Stimulated activated CD4-positive, alpha-beta T cell treated with anti-CD3 and anti-CD28 coated beads, TNF-alpha, amount 100 ng/mL, for 4 hours (primary cell): ENCODE measurements at places on chromosomes 3 and 15.

GRCh38 chr3:182794455-182795388 is 1.4 kb downstream of the ATP11B start:
- DNase-seq, result no peak

GRCh38 chr3:177034832-177035475 is 162.3 kb downstream of the TBL1XR1 start:
- DNase-seq, result no peak

GRCh38 chr15:27092390-27092789 is 121.4 kb downstream of the GABRG3 start:
- DNase-seq, result no peak

DNA sequence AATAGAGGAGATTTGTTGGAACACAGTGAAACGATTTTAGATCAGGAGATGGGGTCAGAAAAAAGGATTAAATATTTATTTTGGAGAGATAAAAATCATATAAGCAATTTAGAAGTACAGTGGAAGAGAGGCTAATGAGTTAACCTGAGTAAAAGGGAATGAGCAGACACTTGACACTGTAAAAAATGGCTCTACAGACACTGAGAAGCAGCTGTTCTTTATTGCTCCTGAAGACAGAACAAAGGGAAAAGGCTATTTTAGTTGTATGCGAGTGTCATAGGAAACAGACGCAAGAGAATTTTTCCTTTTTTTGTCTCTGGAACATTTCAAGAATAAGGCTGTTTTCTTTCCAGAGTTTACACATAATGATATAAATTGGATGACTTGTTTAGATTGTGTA is 34.3 kb downstream of the ASTE1 start:
- DNase-seq, result no peak

- DNase-seq, result no peak
Observed at GRCh38 chr3:195080571-195081151, 190.3 kb downstream of the XXYLT1 start.

DNA sequence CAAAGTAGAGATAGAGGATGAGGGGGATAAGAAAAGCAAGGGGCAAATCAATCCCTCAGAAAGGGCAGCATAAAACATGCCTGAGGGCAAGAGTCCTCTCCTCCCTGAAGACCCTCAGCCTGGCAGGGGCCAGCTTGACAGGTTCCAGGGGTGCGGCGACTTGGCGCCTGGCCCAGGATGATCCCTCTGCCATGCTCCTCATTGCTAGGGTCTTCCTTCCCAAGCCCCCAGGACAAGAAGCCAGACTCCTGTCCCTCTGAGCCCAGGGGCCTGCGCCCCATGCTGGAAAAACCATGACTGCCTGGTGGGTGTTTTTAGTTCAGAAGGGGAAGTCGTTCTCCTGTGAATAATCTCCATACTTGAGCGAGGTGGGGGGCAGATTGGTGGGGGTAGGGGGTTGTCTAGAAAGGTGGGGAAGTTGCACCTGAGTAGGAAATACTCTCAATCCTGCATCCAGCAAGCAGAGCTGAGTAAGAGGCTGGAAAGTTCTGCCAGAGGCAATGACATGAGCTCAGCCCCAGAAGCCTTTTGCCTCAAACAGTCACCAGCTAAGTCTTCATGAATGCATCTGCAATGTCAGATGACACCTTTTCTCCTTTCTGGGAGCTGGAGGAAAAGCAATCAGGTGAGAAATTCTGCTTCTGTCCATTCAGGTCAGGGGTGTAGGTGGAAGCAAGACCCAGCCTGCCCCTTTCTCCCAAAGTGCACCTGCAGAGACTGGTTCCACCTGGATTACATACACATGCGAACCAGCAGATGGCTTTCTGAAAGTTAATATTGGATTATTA is 18.3 kb downstream of the SLC12A8 start:
- no peak for DNase-seq

DNA sequence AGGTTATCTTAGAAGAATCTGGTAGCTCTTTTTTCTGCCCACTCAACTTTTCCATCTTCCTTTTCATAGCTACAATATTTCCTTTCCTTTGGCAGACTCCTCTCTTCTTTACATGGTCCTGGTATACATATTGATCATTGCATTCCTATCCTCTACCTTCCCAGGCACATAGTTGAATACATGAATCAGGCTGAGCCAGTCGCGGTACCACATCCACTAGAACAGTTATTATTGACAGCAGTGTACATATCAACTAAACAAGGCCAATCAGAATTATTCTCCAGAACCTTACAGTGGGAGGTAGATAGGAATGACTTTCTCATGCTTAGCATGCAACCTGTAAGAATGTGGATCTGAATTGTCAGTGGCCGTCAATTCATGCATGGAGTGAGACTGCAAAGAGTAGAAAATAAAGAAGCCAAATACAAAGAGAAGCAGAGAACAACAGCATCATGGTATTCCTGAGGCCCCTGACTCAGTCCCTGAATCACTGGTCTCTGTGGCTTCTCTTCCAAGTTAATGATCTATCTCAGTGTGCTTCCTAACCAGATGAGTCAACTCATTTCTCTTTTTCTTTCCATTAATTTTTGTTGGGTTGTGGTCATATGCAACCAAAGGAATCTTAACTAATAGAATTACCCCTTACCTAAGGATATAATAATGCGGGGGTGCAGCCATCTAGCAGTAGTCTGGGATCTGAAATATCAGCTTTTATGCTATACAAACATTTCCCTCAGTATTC is 60.9 kb upstream of the DCBLD2 start:
- no peak for DNase-seq

DNA sequence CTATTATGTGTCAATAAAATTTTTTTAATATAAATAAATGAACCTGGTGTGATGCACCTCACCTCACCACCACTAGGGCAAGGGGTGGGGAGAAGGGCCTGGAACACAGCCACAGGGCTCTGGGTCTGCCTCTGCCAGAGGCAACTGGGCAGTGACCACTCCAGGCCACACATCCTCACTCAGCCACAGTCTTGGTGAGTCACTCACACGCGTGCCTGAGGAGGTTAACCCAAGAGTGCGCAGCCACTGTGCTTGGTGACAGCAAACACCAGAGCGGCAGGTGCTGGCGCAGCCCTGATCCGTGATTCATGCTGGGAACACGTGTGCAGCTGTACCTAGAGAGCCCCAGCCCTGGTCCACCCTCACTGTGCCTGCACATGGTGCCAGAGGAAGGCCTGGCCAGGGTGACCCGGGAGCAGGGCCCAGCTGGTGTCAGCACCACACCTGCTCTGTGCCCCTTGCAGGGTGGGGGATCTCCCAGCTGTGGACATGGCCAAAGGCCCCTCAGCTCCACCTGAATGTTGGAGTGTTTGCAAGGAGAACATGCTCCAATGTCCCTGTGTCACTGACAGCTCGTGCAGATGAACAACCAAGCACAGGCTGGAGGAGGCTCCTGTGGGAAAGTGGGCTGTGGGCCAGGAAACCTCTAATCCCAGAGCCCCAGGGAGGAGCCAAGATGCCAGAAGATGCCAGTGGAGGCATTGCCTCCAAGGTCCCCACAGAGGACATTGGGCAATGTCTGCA is 2.1 kb downstream of the SLC41A3 start:
- no peak for DNase-seq
